ENCODE measurements at places on chromosomes 7 and 10.

- peak; percentile 52 for DNase-seq
These were observed at the start of gene CLDN15 for GRCh38 chr7:101237206-101238067. TSS of gene CLDN15 (minus strand) at chr7:101237802. CDS start at chr7:101237581, 221 bp downstream.

GRCh38 chr7:95608359-95609173 is 12.2 kb upstream of the PDK4 start:
- DNase-seq: peak; percentile 98

DNA sequence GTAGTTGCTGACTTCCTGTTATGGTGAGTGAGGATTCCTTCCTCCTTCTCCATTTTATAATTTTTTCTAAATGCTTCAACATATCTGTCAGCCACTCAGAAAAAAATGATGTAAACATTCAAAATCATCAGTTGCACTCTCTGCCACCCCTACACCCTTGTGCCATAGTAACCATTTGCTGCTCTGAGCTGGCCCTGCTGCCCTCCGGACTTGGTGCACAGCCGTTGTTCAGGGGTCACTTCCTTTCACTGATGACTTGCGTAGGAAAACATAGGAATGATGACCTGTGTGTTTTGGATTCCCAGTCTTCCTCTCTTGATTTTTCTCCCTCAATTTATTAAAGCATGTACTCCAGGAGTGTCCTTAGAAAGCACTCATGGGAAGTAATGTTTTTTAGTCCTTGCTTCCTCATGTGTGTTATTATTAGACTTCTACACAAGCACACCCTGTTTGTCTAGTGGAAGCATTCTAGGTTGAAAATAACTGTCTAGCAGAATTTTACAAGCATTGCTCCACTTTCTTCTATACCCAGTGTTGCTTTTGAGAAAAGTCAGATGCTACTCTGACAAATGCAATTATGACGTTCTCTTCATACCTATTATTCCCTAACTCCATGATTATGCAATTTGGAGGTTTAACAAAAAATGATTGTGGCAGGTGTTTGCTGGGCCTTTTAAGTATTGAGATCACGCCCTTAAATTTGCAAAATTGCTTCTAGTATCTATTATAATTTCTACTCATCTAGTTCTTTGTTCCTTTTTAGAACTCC is 62.6 kb upstream of the MTPN start:
- no peak for DNase-seq

DNA sequence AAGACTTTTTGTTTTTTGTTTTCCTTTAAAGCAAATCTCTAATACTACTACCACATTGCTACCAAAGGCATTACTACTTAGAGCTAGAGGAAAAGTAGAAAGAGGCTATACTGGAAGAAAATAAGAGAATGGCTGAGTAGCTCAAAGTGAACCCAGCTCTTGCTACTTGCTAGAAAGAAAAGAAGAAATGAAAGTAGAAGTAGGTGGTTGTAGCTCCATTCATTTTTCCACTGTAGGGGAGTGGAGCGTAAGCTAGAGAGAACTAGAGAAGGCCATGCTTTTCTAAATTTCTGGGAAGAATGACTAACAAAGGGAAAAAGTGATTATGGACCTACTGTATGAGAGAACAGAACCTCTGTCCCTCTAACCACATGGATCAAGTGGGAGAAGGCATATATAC is 184.4 kb downstream of the PON1 start:
- no peak for DNase-seq

- DNase-seq: no peak
These were observed 361.7 kb upstream of the ETV1 start for GRCh38 chr7:14351167-14351566.

DNA sequence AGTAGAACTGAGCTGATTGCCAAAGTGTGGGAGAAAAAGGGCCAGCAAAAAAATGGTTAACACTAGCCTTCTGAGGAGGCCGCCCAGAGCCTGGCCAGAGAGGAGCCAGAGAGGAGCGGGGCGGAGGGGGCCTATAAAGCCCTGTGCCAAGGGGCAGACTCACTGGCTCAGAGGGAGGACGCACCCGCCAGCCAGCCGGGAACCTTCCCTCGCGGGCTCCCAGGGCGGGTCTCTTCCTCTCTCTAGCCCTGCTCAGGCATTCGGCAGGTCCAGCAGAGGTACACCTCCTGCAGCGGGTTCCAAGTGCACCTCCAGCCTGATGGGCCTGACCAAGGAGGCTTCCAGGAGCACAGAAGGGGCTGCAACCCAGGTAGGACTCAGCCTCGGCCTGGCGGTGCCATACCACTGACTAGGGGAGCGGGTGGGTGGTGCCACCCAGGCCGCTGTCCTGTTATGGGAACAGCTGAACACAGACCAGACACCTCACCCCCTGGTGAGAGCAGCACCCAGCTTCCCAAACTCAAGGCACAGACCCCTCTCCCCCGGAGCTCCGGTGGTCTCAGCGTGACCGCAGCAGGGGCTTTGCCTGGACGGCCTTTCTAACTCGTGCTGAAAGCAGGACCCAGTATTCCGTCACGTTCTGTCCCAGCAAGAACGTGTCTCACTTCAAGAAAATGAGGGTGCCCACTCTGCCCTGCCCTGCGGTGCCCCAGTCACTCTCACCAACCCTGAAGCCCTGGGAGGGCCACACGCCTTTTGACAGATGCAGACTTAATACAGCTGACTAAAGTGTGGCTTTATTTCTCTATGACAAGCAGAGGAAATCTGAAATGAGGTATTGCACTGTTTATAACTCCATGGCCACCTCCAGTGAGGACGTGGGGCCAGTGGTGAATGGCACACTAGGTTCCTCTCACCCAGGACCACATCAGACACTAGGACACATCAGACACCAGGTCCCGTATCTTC is at the start of gene GPER1:
TSS of gene GPER1 (plus strand) at position 162 of the 969 bp plus-strand sequence. CDS start 3,616 bp downstream, outside the sequence.
- peak; percentile 73 for DNase-seq
